Cardiac septum (tissue), 1 donor: ENCODE measurements at places on chromosomes 7 and 10. TPM values are rescaled to one million over a fixed set of nuclear protein-coding genes. Genes with fewer than 3 reads are reported as not detected.

GRCh38 chr10:14491811-14492210 is 161.1 kb upstream of the FRMD4A start:
- DNase-seq = no peak

The IFRD1 gene
- total RNA-seq = 51.2 TPM

- DNase-seq = no peak
These were observed 395.5 kb downstream of the SUGCT start for GRCh38 chr7:40530292-40530691.

The ZNF25 gene
- total RNA-seq = 18.9 TPM

The KCNIP2 gene
- 14.9 TPM for total RNA-seq

DNA sequence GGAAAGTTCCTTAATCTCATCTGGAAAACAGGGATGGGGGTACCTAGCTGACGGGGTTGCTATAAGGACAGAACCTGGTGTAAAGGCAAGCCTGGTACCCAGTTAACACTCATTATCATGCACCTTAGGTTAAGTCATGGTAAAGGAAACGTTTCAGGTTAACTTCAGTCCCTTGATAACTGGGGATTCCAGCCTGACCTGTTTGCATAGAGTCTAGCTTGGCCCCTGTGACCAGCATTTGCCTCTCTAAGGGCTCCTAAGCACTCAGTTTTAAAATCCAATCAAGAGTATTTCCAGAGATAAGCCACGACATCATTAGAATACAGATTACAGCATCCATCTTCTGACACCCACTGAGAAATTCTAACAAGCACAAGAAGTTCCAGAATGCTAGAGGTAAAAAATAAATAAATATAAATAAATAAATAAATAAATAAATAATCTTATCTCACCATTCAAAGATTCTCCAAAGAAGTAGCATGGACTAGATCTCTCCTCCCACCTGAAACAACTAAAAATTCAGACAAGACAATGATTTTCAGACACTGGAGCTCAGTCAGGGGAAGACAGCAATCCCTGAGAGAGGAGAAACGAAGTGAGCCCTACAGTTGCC is 184.6 kb downstream of the KCNMA1 start:
- no peak for DNase-seq

The ZPBP gene
- total RNA-seq = not detected

The HABP2 gene
- not detected for total RNA-seq

The ARMC10 gene
- 27.9 TPM for total RNA-seq

DNA sequence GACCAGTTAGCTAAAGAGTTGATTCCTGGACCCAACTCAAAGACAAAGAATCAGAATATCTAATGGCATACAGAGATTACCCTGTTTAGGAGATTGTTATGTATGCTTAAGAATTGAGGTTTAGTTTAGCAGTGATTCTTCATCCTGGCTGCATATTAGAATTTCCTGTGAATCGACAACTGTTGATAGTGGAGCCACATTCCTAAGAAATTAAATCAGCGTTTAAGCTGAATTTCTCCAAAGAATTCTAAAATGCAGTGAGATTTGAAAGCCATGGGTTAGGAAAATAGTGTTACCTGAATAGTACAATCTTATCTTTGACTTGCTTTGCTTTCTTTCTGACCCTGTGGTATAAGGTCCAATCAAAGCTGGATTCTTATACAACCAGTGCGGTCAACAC is 16.4 kb upstream of the FERD3L start:
- no peak for DNase-seq

The PAPOLB gene
- 0.05 TPM for total RNA-seq

The OGDHL gene
- total RNA-seq = 11.5 TPM

DNA sequence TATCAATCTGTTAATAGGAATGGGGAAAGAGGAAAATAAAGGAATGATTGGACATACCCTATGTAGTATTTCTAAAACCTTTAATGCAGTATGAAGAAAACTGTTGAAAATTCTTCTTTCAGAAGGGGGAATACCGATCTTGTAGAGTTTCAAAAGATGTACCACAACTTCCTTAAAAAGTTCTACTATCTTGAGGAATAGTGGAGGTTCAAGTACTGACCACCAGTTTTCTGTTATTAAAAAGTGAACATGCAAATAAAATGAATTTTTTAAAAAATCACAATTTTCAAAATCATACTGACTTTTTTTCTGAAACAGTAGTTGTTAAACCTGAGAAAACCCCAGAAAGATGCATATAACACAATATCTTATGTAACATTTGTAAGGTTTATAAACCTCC is 86.5 kb downstream of the HERC4 start:
- DNase-seq = no peak

DNA sequence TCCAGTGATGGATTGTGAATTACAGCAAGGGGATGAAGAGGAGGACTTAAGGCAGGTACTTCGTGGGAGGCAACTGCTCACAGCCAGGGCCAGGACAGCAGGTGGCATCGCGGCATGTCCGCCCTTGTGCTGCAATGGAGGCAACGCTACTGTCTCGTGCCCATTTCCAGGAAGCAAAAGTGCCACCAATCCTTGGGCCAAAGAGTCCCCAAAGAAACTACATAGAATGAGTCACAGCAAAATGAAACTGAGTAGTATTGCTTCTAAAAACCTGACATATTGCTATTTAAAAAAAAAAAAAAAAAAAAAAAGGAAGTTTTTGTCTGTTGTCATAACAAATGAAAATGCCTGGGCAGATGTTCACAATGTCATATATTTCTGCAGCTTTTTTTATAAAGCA is 46.6 kb downstream of the RSU1 start:
- DNase-seq = no peak

- peak; percentile 88 for DNase-seq
These were observed 14.4 kb upstream of the AHCYL2 start for GRCh38 chr7:129210256-129210988.

GRCh38 chr10:117391436-117392205 is 16.4 kb upstream of the PDZD8 start:
- DNase-seq = no peak

GRCh38 chr10:6091630-6092029 is 2.8 kb downstream of the RBM17 start:
- no peak for DNase-seq

GRCh38 chr10:49400365-49400764 is 4.5 kb upstream of the DRGX start:
- DNase-seq = no peak

- no peak for DNase-seq
These were observed 202.8 kb downstream of the BAMBI start for GRCh38 chr10:28879875-28880682.

- DNase-seq = no peak
These were observed 204.7 kb downstream of the ADARB2 start for GRCh38 chr10:1532636-1533035.

GRCh38 chr7:6636741-6637543 is at the start of gene ZNF316:
Gene ZNF316 (plus strand): TSS chr7:6637318. CDS start chr7:6642410, 5,092 bp downstream.
- peak; percentile 84 for DNase-seq

The ZNF3 gene
- 14.5 TPM for total RNA-seq

The AUTS2 gene
- 10.3 TPM for total RNA-seq

GRCh38 chr10:100192350-100192749 is 6.5 kb upstream of the ERLIN1 start:
- DNase-seq = no peak

- no peak for DNase-seq
These were observed 23.9 kb downstream of the KLF6 start for GRCh38 chr10:3761021-3761686.

DNA sequence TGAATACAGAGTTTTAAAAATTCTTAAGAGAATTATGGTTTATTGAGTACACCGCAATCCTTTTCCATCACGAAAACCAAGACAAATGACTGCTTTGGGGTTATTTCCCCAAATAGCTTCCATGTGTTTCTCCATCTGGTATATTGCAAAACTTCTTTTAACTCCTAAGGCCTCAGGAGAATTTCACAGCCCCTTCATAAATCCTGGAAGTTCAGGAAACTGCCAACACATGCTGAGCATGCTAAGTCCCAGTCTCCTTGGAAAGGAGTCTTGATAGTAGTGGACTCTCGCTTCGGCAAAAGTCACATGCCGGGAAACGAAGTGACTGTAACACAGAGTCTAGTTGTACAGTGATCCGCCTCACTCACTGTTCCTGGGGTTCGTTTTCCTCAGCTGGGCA is 88.1 kb upstream of the RSU1 start:
- DNase-seq = no peak

The ACTL6B gene
- total RNA-seq = not detected

DNA sequence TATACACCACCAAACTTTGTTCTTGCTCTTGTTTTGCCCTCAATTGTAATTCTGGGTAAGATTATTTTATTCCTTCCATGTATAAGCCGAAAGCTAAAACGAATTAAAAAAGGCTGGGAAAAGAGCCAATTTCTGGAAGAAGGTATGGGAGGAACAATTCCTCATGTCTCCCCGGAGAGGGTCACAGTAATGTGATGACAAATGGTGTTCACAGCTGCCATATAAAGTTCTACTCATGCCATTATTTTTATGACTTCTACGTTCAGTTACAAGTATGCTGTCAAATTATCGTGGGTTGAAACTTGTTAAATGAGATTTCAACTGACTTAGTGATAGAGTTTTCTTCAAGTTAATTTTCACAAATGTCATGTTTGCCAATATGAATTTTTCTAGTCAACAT is 12.5 kb upstream of the CFAP69 start:
- DNase-seq = no peak

DNA sequence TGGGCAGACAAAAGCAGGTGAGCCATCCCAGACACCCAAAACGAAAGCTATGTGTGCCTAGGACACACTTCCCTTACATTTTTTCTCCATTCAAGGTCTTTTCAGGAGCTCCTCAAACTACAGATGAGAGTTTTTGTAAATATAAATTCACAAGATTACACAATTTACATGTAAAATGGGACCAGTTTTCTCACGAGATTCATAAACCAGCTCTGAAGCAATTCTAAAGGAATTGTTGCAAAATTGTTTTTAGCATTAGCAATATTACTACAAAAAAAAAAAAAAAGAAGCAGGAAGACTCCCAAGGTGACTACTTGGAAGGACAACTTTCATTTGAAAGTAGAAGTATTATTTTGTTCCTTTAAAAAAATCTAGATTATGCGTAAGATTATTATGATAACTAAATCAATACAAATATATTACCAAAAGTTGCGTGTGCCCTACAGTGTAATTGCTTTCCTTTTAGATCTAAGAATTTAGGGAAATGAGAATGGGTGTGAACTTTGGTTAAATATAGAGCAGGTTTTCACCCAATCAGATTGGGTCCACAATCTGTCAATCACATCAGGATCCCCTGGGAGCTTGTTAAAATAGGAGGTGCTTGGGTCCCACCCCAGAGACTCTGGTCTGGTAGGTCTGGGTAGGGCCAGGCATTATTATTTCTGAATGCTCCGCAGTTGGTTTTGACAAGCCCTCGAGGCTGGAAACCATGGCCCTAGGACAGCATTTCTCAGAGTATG is 72.2 kb downstream of the TBXAS1 start:
- no peak for DNase-seq

The PWWP2B gene
- total RNA-seq = 14.3 TPM

The CPN1 gene
- not detected for total RNA-seq

- no peak for DNase-seq
These were observed 3.6 kb downstream of the ELN start for GRCh38 chr7:74031403-74032190.

GRCh38 chr10:30127120-30127541 is 67.7 kb upstream of the JCAD start:
- DNase-seq = no peak

DNA sequence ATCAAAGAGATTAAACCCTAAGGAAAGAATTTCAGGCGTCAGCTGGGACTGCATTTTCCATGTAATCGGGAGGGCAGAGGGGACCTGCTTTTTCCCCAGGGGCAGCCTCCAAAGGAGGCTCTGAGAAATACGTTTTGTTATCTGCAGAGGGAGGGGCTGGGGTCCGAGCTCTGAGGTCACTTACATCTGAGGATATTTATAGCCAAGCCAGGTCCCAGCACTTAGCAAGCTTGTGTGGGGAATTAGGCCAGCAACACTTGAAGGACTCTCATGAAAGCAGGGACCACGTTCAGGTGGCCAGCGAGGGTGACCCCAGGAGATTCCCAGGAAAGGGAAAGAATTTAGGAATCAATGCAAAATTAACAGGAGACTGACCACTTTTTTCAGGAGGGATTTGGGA is 20.6 kb upstream of the GDI2 start:
- DNase-seq = no peak

DNA sequence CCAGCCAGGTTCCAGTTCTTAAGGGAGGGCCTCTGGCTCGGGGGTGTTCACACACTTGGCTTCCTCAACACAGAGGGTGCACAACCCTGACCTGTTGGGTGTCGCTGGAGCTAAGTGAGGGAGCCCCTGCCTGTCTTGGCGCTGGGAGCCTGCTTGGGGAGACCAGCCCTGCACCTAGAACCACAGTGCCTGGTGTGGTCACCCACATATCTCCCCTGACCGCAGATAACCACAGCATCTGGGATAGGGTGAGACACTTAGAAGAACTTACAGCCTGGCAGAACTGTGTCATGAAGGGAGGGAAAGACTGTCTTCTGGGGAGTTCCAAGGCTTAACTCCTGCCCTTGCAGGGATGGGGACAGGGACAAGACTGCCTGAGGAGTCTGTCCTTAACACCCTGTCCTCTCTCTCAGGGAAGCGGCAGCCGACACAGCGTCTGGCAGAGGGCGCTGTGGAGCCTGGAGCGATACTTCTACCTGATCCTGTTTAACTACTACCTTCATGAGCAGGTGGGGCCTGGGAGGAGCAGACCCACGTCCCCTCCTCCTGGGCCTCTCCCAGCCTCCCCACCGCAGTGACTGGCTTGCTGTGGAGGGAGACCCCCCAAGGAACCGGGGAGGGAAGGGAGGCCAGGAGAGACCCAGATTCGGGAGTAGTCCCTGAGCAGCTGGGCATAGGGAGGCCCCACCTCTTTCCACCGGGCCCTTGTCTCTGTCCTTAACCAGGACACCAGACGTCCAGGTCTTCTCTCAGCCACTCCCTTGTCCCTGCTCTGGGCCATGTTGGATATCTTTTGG is 59.0 kb downstream of the PALD1 start:
- no peak for DNase-seq

The ZNF438 gene
- total RNA-seq = 12.5 TPM

The PIP gene
- not detected for total RNA-seq

The BHLHA15 gene
- total RNA-seq = not detected

The RBP3 gene
- total RNA-seq = not detected

DNA sequence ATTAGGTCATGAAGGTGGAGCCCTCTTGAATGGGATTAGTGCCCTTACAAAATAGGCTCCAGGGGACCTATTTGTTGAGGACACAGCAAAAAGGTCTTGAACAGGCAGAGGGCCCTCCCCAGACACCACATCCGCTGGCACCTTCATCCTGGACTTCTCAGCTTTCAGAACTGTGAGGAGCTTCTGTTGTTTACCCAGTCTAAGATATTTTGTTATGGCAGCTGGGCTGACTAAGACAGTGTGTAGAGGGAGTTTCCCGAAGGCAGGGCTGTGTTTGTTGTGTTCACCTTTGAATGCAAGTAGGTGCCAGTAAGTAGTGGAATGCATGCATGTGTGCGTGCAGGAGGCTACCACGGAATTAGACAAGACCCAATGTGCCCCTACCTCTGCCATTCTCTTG is 106.7 kb downstream of the PTPRE start:
- DNase-seq = peak; percentile 46
